ENCODE measurements at places on chromosomes 5 and 9. TPM values are rescaled to one million over a fixed set of nuclear protein-coding genes. Genes with fewer than 3 reads are reported as not detected.

The SPATA31D4 gene
- not detected for total RNA-seq

The OR1J2 gene
- not detected for total RNA-seq

The TMEM215 gene
- 9.7 TPM for total RNA-seq

The ENTREP1 gene
- 2.9 TPM for total RNA-seq

The PCDHGB6 gene
- total RNA-seq = 12.4 TPM

The FAM221B gene
- total RNA-seq = not detected

The PCDHA10 gene
- 2.9 TPM for total RNA-seq

The SLC1A1 gene
- total RNA-seq = 4.7 TPM

The NTNG2 gene
- 3.2 TPM for total RNA-seq

The TLX3 gene
- not detected for total RNA-seq

The KDM4C gene
- 51.1 TPM for total RNA-seq

The TRPM6 gene
- 3.5 TPM for total RNA-seq

The MAMDC2 gene
- 18.5 TPM for total RNA-seq

The ARL14EPL gene
- not detected for total RNA-seq

The LRRTM2 gene
- total RNA-seq = 0.58 TPM

The HACD4 gene
- 6.4 TPM for total RNA-seq

The PCDHA12 gene
- total RNA-seq = 5.8 TPM

The TNFSF8 gene
- 3.1 TPM for total RNA-seq

The DMRT3 gene
- total RNA-seq = 0.40 TPM

The GARIN3 gene
- total RNA-seq = not detected

The GFI1B gene
- total RNA-seq = not detected

The INSL6 gene
- total RNA-seq = not detected

The BRINP1 gene
- total RNA-seq = not detected

The RASEF gene
- 0.09 TPM for total RNA-seq

The LCN15 gene
- total RNA-seq = not detected

The FGF10 gene
- total RNA-seq = 13.1 TPM

The PTGDS gene
- 1,668 TPM for total RNA-seq

The GRXCR2 gene
- not detected for total RNA-seq

The DNLZ gene
- 24.6 TPM for total RNA-seq

The LURAP1L gene
- 7.8 TPM for total RNA-seq

The PCDHB9 gene
- 3.7 TPM for total RNA-seq

The CDH6 gene
- 24.5 TPM for total RNA-seq

The TEK gene
- 20.5 TPM for total RNA-seq

The DMGDH gene
- total RNA-seq = 8.0 TPM

The SPATA31E1 gene
- not detected for total RNA-seq

The SLCO6A1 gene
- not detected for total RNA-seq

The EDIL3 gene
- 29.4 TPM for total RNA-seq

The SPINK13 gene
- total RNA-seq = not detected

The GGTA1 gene
- total RNA-seq = 16.0 TPM

The CYLC2 gene
- total RNA-seq = not detected

The ANKRD31 gene
- total RNA-seq = 0.53 TPM

The OR4F3 gene
- total RNA-seq = not detected

The GABRA6 gene
- total RNA-seq = not detected

The SH2D3C gene
- total RNA-seq = 22.6 TPM

The PRDM9 gene
- not detected for total RNA-seq

The MELK gene
- 0.49 TPM for total RNA-seq
